Thyroid gland (tissue), 4 donors: ENCODE measurements at places on chromosomes 6 and 20. TPM values are rescaled to one million over a fixed set of nuclear protein-coding genes. Genes with fewer than 3 reads are reported as not detected.

- H3K27ac ChIP-seq: no peak overlapping the region
- peak; percentile 49 for DNase-seq
- H3K27me3 ChIP-seq: no peaks in the 10 kb centered on the region
- no peak overlapping the region for H3K4me3 ChIP-seq
Observed at GRCh38 chr6:157198425-157199279, 124.7 kb downstream of the TMEM242 start.

The MAFB gene
- 34.4 TPM for total RNA-seq

The BNIP5 gene
- not detected for total RNA-seq

DNA sequence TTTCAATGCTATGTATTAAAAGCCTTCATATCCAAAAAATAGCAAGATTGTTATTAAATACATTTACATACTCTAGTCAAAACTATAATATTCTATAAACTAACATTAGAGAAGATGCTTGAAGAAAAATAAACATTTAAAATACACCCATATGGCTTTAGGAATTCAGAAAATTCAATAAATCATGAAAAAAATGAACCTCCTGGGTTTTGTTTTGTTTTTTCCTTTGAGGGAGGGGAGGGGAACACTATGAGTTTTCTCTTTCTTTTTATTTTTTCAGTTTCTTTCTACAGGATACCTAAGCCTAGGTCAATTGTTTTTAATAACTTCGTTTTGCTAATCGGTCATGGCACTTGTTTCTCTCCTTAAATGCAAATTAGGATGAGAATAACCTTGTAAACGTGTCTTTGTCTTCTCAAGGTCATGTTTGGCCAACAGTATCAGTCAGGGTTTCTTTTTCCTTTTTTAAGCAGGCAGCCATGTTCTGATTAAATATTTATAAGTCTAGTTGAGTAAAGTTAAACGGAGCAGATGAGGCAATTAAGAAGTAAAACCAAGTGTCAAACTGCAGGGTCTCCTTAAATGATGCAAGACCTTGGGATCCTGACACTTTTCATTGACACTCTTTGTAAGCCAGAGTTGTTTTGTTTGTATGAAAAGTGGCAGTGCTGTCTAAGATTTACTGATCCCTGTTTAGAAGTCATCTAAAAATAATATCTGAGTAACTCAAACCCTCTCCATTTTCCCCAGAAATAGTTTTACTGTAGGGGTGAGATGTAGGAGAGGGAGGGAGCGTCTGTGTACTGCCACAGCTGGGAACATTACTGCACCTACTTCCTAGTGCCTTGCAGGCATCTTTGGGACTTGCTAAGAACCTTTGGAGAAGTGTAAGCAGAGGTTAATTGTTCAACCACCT is 392.3 kb downstream of the PLCB1 start:
- peaks cover 4% of the 10 kb centered on the region for H3K4me1 ChIP-seq
- no peak for DNase-seq
- H3K4me3 ChIP-seq: no peak overlapping the region
- no peak overlapping the region for H3K27ac ChIP-seq
- H3K27me3 ChIP-seq: no peaks in the 10 kb centered on the region

The EEF1A2 gene
- total RNA-seq: 0.22 TPM

DNA sequence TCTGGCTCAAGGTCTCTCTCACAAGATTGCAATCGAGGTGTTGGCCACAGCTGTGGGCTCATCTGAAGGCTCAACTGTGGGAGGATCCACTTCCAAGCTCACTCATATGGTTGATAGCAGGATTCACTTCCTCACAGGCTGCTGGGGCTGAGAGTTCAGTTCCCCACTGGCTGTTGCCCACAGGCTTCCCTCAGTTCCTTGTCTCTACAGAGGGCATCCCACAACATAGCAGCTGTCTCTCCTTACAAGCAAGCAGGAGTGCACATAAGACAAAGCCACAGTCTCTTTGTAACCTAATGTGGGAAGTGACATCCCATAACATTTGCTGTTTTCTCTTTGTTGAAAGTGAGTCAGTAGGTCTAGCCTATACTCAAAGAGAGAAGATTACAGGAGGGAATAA is 14.0 kb downstream of the SPATS1 start:
- H3K27ac ChIP-seq: no peak overlapping the region
- H3K36me3 ChIP-seq: no peaks in the 10 kb centered on the region
- no peak for DNase-seq
- no peak overlapping the region for H3K4me3 ChIP-seq
- H3K4me1 ChIP-seq: no peaks in the 10 kb centered on the region

GRCh38 chr20:24106801-24107445 is 118.3 kb upstream of the GGTLC1 start:
- H3K27ac ChIP-seq: no peak overlapping the region
- H3K36me3 ChIP-seq: no peaks in the 10 kb centered on the region
- H3K27me3 ChIP-seq: no peaks in the 10 kb centered on the region
- no peaks in the 10 kb centered on the region for H3K4me1 ChIP-seq

The OR2H1 gene
- total RNA-seq: not detected
